ENCODE measurements at places on chromosomes 6 and 20.

- peak; percentile 70 for DNase-seq
These were observed 74.0 kb downstream of the IGF2R start for GRCh38 chr6:160042788-160043301.

- DNase-seq: no peak
These were observed 90.0 kb downstream of the PLG start for GRCh38 chr6:160791981-160792418.

GRCh38 chr20:59620860-59621505 is 16.6 kb downstream of the PHACTR3 start:
- DNase-seq: no peak

- DNase-seq: peak; percentile 62
These were observed 1.8 kb downstream of the GJA1 start for GRCh38 chr6:121436960-121437850.

GRCh38 chr6:113328886-113329381 is 528.2 kb upstream of the MARCKS start:
- DNase-seq: no peak

- peak; percentile 31 for DNase-seq
These were observed 12.2 kb upstream of the TRPC4AP start for GRCh38 chr20:35104685-35105295.

DNA sequence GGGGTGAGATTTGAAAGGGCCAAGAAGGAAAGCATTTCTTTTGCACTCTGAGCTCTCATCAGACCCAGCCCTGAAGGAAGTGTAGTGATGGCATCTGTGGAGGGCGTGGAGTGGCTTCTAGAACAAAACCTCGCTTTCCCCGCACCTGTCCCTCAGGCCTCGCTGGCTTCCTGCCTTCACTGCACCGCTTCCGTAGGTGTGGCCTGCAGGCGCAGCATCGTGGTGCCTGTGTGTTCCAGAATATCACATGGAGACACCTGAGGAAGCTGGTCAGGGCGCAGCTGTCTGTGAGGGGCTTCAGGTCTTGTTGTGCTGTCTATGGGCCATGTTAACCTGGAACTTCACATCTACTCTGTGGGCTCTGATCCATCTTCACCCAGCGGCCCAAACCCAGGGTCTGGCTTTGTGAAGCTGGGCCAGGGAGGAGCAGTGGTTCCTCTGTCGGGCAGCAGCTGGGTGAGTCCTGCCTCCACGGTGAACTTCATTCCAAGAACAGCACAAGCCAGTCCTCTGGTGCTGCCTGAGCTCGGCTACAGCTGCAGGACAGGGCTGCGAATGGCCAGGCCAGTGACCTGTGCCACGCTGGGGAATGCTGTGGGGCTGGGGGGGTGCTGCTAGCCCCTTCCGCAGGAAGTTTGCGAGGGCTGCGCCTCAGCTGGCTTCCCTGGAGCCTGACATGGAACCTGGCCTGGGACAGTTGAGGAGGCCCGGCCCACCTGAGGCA is 40.9 kb downstream of the DSTN start:
- no peak for DNase-seq

GRCh38 chr6:25542984-25543910 is 108.8 kb upstream of the SCGN start:
- no peak for DNase-seq

DNA sequence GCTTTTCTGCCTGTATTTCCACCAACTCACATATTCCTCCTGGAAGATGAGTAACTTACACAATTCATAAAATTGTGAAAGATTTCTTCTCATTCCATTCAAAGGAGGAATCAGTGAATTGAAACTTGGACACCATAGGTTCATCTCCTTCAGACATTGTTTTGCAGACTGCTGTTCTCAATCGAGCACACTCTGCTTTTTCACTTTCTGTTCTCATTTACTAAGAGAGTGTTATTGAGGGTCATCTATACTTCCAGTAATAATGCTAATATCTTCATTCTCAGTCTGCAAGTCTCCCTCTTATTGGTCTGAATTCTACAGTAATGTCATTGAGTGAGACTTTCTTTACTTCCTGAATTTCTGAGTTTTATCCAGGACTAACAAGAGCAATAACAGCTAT is 67.5 kb upstream of the FUT9 start:
- DNase-seq: no peak

DNA sequence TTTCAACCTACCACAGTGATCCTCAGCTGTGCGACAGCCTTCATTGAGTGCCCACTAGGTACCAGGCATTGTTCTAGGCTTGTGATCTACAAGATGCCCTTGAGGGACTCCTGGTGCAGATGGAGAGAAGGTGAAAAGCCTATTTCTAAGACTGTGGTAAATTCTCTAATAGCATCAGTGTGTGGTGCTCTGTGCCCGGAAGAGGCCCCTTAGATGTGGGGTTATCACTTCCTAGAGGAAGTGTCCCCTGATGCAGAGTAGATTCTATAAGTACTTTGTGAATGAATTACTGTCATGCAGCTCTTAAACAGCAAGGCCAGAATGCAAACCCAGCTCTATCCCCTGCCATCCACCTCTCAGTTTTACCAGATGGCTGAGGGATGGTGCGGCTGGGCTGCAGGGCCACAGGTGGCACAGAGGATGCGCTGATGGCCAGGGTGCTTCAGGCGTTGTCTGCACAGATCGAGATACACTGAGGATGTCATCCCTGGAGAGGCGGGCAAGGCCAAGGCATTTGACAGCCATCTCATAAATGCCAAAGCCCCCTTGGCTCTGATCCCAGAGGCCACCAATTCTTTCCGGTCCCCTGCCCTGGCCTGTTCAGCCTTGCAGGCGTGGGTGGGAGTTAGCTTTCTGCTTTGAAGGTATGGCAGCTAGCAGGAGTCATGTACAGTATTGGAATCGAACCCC is 96.7 kb downstream of the TOX2 start:
- no peak for DNase-seq

DNA sequence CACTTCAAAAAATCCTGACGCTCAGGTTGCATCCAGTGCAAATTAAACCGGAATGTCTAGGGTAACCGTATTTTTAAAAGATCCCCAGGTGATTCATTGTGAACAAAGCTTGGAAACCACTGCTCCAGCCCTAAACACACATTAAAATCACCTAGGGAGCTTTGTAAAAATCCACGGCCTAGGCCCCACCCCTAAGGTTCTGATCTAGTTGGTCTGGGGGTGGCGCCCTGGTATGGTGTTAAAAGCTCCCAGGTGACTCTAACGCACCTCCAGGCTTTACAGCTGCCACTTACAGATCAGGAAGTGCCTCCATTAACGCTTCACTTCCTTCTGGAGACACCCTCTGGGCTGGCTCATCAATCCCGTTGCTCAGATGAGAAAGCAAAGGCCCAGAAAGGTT is 92.2 kb downstream of the GRM4 start:
- DNase-seq: no peak

- DNase-seq: no peak
These were observed 52.5 kb downstream of the MAN1A1 start for GRCh38 chr6:119297049-119297448.

- no peak for DNase-seq
These were observed 386.4 kb upstream of the MMS22L start for GRCh38 chr6:97669191-97670031.

DNA sequence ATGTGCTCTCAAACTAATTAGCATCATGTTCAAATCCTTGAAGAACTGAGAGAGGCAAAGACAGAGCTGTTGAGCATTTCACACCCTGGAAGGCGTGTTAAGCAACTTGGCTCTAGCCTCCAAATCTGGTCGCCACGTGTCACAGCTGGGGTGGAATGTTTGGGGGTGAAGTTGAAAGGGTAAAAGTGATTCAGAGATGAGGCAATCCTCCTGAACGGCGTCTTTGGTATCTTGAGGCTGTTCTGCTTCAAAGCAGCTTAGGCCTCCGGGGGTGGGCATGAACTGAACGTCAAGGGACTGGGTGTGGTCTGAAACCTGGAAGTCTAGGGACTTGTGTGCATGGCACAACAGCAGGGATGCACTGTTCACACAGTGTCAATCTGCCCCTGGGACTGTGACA is 62.3 kb downstream of the TRAM2 start:
- peak; percentile 95 for DNase-seq

- no peak for DNase-seq
These were observed 50.5 kb downstream of the SAMD5 start for GRCh38 chr6:147559006-147559405.

DNA sequence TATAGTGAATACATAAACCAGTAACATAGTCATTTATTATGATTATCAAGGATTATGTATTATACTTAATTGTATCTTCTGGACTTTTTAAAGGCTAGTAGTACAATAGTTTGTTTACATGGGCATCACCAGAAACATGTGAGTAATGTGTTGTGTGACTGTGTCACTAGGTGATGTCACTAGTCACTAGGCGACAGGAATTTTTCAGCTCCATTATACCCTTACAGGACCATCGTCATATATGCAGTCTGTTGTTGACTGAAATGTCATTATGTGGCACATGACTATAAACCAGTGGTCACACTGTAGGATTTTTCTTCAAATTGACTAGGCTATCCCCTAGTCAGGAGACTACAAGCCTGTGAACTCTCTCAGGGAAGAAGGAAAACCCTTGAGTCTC is 86.5 kb upstream of the CENPW start:
- DNase-seq: no peak

DNA sequence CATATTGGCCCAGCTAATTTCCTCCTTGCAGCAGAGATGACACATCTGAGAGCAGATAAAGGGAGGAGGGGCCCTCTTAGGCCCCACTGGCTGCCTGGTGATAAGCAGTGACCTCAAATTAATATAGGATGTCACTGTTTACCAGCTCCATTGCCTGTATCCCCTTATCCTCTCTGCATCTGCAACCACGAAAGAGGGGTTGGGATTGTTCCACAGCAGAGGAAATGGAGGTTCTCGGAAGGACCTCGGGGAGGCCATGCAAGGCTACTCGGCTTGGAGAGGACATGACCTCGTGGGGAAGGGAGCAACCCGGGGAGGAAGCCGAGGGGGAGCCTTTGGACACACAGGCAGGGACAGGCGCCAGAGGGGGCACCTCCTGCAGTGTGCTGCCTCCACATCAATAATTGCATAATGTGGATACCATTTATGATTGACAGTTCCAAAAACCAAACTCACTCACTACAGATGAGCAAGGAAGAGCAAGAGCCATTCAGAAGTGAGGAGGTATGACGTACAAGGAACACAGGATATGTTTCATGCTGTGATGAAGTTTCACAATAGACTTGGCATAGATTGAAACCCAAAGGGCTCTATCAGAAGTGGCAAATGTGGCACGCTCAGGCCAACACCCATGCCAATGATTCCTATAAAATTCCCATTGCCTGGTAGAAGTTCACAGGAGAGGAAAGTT is 177.2 kb upstream of the RNF24 start:
- DNase-seq: no peak

DNA sequence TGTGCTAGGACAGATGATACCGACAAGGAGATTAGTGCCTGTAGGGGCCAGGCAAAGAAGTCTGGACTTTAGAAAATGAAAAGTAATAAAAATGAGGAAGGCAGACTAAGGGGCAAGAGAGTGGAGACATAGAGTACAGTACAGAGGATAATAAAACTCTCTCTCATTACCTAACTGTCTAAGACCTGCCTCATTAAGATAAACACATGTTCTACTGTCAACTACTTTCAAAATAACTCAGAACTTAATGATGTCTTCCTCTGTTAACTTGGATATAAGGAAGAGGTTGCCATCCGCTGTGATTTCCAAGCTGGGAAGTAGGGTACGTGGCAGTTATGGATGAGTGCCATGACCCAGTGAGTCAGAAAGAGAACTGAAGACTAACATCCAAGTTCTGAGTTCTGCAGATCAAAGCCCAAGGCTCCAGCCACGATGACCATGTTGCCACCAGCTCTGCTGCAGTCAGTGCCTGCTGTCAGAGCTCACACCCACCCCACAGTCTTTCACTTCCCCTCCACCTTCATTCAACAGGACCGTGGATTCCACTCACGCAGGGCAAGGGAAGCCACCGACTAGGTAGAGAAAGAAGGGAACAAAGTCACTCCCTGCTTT is 81.8 kb downstream of the KIF16B start:
- no peak for DNase-seq

GRCh38 chr20:19757487-19758132 is 448 bp upstream of the RIN2 start:
- DNase-seq: peak; percentile 68

DNA sequence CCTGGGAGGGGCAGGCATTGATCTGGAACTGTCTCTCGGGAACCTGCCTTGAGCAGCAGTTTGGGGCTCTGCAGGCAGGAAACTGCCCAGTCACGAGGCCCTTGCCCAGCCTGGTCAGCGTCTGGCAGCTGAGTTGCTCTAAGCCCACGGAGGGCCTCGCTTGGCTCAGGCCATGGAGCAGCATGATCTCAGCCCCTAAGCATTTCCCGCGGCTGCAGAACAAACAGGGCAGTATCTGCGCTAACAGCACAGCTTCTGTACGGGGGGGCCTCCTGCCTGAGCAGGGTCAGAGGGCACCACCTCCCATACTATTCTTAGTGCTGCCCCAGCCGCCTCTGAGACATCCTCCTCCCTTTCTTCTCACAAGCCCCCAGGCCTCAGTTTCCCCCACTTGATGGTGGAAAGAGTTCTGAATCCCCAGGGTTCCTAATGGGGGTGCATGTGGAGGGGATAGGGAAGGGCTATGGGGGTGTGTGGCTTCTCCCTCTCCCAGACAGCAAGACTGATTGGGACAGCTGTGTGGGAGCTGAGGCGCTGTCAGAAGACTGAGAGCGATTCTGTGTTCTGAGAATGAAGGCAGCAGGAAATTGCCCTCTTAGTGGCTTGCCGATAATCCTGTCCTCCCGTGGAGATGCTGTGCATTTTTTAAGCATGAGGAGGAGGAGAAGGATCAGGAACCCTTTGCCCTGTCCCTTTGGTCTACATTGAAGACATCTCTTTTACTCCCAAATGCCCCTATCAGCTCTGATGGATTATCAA is 46.4 kb downstream of the MOCS1 start:
- peak; percentile 94 for DNase-seq

- no peak for DNase-seq
These were observed 586.9 kb upstream of the ARID1B start for GRCh38 chr6:156190270-156190669.

DNA sequence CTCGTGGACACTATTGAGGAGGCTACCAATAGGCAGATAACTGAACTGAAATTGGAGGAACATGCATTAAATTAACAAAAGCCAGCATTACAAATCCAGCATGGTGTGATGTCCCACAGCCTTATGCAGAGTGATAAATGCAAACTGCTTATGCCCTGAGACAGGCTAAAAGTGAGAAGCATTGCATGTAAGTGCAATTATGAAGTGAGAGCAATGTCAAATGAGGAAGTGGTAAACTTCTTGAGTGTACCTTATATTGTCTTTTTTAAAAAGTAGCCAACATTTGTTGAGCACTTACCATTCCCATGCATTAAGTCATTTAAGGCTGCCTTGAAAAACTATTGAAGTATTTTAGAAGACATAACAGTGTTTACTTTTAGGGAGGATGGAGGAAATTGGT is 212.2 kb downstream of the TBC1D7 start:
- no peak for DNase-seq

- DNase-seq: peak; percentile 11
These were observed 5.6 kb upstream of the SYNE1 start for GRCh38 chr6:152642578-152643375.

GRCh38 chr20:2146080-2146867 is 44.6 kb downstream of the STK35 start:
- no peak for DNase-seq

GRCh38 chr20:19887556-19888268 is 129.4 kb upstream of the NAA20 start:
- DNase-seq: no peak

- no peak for DNase-seq
These were observed 24.6 kb downstream of the RNF24 start for GRCh38 chr20:3990716-3991115.

All from HCEC 1CT (cell line).